ENCODE measurements at places on chromosomes 11 and 22.

DNA sequence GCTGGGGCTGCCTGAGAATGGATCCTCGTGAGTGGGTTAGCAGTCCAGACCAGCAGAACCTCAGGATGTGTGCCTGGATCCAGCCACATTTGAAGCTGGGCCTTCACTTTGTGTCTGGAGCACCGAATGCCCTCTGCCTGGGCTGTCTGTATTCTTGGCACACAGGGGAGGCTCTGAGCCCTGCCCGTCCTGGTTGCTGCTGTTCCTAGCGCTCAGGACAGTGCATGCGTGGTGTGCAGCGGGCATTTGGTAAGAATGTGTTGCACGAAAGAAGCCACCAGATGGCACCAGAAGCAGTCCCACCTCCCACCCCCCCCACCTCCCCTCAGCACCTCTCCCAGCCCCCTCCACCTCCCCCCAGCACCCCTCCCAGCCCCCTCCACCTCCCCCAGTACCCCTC is 4.1 kb upstream of the MAPK11 start:
- DNase-seq, result no peak

DNA sequence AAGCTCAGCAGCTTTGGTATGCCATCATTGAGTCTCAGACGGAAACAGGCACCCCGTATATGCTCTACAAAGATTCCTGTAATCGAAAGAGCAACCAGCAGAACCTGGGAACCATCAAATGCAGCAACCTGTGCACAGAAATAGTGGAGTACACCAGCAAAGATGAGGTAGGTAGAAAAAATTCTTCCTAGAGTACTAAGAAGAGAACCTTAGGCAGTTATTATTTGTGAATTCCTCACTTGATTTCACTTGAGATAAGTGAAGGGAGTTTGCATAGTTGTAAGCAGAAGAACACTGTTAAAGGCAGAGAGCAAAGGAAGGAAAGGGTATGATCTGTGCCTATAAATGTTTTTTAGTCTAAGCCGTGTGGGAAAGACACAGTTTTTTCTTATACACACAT is 28.6 kb downstream of the RRM1 start:
- DNase-seq, result no peak

DNA sequence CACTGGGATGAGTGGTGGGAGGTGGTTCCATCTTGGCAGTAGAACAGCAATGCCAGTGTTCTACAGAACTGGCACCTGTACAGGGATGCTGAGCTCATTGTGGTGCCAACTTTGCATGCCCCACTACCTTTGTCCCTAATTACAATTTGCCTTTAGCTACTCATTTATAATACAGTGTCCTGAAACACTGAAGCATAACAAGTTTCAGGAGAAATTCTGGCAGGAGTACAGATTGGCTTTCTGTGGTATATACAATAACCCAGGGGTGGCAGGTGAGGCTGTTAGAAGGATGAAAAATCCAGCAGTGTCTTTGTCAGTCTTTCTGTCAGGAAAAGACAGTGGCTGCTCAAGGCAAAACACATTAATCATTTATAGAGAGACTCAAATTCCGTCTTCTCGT is 240.3 kb downstream of the FAM76B start:
- DNase-seq, result no peak

DNA sequence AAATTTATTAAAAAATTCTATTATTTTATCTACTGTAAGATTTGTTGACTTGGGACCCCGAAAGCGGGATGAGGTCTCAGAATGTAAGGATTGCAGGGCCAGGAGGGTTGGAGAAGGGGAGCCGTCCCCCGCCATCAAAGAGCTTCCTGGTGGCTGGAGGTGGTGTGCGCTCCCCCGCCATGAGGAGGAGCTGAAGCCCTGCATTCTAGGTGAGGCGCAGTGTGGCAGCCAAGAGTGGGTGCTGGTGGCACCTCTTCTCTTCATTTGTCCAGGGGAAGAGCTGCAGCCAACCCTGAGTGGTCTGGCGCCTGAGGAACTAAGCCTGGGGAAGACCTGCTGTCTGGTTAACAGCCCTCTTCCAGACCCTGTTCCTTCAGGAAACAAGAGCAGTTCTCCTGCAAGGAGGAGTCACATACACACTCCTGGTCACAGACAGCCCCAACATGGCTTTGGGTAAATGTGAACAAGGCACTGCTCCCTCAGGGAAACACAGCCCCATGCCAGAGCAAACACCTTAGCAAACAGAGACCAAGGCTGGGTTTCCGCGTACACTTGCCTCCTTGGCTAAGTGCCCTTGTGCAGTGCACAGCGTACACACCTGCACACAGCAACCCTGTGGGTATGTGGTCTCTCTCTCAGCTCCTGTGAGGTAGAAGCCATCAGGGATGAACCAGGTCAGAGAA is 17.3 kb downstream of the RTN4RL2 start:
- no peak for DNase-seq

GRCh38 chr11:12175694-12176241 is 65.4 kb downstream of the MICAL2 start:
- no peak for DNase-seq

DNA sequence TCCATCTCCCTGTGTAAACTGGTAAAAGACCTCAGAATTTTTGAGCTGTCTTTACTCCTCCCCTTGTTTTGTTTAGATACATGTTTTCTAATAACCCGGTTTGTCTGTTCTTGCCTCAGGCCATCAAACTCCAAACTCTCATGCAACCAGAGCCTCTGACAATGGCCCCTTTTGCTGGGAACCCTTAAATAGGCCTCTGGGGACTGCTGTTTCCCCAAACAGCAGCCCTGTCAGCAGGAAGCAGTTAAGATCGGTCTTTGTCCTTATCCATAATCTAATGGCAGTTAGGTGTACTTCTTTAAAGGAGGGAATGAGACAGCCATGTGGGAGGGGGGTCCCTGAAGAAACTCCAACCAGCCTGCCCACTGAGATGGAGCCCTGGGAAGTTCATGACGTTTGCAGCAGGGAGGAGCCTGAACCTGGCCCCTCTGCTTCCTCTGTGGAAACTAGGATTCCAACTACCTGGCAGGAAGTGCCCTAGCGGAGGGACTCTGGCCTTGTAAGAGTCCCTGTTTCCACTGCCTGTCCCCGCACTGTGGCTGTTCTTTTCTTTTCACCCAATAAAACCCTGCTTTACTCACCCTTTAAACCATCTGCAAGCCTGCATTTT is 1354.4 kb downstream of the LRRC4C start:
- no peak for DNase-seq

DNA sequence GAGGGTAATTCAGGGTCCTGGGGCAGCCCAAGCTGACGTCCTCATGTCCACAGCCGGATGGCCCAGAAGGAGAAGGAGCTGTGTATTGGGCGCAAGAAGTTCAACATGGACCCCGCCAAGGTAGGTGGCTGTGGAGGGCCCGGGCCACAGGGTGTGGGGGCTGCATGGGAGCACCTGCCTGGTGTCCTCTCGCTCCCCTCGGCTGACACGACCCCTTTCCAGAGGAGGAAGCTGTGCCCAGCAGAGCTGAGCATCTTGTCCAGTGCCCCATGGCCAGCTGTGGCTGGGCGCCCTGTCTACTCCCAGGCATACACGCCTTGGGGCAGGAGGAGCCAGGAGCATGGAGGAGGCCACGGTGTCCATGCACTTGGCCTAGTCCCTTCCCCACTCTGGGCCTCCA is 13.6 kb downstream of the CYTH4 start:
- DNase-seq, result no peak

DNA sequence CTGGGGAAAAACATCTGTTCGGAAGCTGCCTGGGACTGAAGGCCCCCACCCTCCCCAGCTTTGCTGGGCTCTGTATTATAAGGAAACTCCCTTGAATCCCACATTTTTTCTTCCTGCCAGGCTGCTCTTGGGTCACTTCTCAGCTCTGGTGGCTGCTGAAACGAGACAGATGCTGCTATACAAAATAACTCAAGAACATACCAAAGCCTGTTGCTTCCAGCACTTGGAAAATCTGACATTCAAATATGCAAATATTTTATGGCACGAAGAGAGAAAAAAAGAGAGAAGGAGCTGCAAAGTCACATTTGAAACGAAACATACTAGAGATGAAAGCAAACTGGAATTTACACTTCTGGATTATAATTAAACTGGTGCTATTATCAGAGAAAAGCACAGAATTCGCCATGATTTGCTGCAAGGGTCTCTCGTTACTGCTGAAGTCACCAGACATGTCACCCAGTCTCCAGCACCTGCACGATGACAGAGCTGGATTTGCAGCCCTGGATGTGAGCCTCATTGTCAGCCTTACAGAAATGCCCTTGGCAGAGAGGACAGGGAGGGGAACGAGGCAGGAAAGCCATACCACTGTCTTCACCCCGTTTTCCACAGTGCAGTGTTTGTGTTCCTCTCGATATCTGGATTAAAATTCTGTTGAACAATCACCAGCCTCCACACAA is 47.9 kb upstream of the IGSF9B start:
- no peak for DNase-seq

DNA sequence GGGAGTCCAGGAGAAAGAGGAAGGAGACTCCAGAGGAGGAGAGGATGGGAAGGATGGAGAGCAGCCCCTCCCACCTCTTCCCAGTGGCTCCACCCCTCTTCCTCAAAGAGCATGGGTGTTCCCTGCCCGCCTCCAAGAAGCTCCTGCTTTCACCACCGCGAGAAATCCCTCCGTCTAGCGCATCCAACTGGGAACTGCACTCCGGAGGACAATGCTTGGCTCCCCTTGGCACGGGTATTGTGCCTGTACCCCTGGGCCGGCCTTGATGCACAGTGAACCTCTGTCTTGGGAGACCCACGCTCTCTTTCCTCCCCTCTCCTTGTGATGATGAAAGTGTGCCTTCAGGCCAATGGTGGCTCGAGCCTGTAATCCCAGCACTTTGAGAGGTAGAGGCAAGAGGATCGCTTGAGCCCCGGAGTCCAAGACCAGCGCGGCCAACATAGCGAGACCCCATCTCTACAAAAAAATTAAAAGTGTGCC is 14.9 kb upstream of the ADA2 start:
- DNase-seq, result no peak

GRCh38 chr22:37337204-37337943 is 55.1 kb downstream of the CYTH4 start:
- no peak for DNase-seq

- DNase-seq, result no peak
Observed at GRCh38 chr11:75872887-75873416, 57.9 kb downstream of the UVRAG start.

- DNase-seq, result no peak
Observed at GRCh38 chr11:66789097-66789890, 53.9 kb upstream of the RCE1 start.

GRCh38 chr11:80284946-80285785 is 844.3 kb upstream of the TENM4 start:
- no peak for DNase-seq

GRCh38 chr11:67530282-67530592 is 7.0 kb upstream of the CABP2 start:
- no peak for DNase-seq

DNA sequence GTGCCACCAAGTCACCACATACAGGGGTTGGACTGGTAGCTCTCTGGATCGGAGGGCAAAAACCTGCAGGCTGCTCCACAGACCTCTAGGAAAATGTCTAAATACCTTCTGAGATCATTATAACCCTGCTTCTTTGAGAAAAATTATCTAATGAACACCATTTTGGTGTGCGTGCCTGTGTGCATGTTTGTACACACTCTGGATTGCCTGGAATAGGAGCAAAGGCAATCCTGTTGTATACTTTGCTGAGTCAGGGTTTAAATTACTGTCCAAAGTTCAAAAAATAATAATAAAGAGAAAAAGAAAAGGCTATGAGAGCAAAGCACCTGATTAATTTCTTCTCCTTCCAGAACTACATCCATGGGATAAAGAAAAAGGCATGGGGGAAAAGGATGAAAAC is 11.0 kb downstream of the JAML start:
- DNase-seq, result no peak

DNA sequence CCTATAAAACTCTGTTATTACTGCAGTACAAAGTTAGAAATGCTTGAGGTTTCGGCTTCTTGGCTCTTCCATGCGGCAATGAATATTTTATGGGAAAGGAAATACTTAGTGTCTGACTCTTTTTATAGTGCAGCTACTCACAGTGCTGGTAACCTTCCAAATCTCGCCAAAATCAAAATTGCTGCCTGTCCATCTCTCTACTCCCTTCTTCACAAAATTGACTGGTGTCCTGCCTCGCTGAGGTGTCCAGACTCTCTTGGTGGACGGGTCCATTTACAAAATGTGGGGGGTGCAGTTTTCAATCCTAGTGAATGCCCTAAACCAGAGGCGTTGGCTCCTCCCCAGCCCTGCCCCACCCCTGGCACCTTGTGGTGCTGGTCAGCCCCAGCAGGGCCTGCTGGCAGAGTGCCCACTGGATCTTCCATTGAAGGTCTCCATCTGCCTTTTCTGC is 73.5 kb downstream of the ZBTB16 start:
- no peak for DNase-seq

DNA sequence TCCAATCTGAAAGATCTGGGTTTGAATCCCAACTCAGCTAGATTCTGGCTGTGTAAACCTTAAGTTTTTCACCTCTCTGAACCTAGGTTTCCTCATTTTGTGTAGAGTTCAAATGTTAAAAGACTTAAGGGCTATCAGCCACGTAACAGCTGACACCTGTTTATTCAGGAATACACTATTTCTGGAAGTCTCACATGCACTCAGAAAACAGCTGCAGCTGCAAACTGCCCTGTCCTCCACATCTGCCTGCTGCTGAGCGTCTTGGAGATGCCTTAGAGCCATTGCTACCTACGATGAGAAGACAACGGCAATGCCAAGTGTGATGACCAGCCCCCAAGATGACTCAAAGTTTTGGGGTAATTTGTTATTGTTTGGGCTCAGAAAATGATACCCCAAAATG is 6.7 kb upstream of the TRIM44 start:
- no peak for DNase-seq

DNA sequence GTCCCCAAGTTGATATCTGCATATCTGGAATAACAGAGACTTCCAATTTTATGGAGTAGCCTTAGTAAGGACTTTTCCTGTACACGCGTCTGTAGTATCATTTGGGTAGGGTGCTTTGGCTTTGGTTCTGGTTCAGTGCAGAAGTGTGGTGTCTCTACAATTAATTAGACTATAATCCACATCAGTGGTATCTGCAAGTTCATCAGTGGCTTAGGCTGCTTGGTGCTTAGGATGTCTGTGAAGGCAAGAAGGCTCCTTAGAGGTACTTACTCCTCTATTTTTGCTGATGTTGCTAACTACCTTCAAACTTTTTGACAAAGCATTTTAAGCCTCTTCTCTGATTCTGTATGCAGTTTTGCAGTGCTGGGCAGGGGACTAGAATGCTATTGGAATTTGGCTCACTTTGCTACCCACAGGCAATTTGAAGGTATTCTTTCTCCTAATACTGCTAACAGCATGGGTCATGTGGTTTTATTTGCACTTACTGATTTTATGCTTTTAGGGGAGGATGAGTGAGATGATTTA is 49.4 kb downstream of the KCNQ1OT1 start:
- no peak for DNase-seq

DNA sequence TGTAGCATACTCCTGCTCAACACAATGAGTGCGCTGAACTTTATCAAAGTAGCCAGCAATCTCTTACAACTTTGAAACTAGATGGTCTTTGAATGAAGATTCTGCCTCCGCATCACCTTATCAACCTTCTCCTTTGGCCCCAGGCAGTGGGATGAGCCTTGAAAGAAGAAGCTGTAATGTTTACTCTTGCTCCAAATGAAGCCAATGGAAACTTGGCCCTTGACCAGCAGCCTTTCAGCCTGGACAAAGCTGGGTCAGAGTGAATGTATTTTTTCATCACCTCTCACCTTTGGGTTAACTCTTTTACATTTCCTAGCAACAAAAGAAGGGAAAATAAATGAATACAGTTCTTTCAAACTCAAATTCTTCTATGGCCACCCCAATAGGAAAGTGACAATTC is 359.1 kb downstream of the KCNA4 start:
- DNase-seq, result no peak

- DNase-seq, result no peak
Observed at GRCh38 chr11:100730266-100730665, 43.2 kb downstream of the ARHGAP42 start.
